ENCODE measurements at places on chromosomes 3 and 15.

DNA sequence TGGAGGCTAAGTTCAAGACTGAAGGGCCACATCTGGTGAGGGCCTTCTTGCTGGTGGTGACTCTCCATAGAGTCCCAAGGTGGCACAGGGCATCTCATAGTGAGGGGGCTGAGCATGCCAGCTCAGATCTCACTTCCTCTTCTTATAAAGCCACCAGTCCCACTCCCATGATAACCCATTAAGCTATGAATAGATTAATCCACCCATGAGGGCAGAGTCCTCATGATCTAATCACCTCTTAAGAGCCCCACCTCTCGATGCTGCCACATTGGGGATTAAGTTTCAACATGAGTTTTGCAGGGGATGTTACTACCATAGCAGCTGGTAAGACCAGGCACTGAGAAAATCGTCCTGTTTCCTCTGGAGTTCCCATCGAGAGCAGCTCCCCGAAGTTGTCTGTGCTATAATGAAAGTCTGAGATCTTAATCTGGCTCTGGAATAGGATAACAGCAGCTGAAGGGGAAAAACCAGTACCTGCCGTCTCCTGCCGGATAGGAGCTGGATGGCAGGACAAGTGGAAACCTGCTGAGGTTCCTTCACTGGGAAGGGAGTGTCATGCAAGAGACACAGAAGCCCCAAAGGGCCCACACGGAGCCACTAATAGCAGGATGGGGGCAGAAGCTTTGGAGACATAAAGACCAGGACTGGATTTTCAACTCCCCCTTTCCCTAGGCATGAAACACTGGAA is 79.5 kb upstream of the EPHB3 start:
- no peak for DNase-seq

GRCh38 chr3:184284696-184285095 is 8.9 kb downstream of the ECE2 start:
- no peak for DNase-seq

GRCh38 chr15:75065851-75066509 is 42.6 kb downstream of the PPCDC start:
- no peak for DNase-seq

DNA sequence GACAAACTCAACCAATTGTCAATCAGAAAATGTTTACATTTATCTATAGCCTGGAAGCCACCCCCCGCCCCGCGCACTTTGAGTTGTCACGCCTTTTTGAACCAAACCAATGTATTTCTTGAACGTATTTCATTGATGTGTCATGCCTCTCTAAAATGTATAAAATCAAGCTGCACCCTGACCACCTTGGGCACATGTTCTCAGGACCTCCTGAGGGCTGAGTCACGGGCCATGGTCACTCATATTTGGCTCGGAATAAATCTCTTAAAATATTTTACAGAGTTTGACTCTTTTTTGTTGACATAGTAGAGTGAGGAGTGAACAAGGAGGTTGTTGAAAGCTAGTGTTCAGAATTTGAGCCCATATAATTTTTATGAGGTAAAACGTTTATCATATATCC is 6.5 kb downstream of the MCTP2 start:
- no peak for DNase-seq

All from hematopoietic multipotent progenitor cell treated with erythropoietin and hydrocortisone succinate and interleukin-3 and kit ligand, for 17 days (in vitro differentiated cells).